ENCODE measurements at places on chromosomes 11 and 22. TPM values are rescaled to one million over a fixed set of nuclear protein-coding genes. Genes with fewer than 3 reads are reported as not detected.

DNA sequence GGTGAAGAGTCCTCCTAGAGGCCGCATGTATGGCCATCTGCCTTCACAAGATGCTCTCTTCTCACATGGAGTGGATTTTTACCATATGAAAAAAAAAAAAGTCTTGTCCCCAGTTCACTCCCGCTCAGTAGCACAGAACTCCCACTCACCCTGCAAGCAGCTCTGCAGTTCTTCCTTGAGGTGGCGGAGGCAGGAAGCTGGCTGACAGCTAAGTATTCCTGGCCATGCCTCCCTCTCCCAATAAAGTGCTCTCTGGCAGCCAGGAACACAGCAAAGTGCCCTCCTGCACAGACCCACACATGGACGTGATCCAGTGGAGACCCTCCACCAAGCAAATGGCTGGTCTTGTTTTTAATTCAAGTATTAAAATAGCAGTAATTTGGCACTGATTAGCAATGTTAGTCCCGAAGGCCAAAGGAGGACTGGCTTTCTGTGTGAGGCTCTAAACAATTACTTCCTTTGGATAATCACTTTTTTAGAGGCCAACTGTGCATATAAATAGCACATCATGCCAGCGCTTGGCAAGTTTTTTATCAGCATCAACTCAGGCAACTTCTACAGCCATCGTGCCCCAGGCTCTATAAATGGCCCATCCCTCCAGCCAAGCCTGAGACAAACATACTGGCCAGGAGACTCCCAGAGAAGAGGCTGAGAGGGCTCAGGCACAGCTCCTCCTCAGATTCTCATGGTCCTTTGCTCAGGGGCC is 413.6 kb downstream of the OPCML start:
- DNase-seq, result no peak

DNA sequence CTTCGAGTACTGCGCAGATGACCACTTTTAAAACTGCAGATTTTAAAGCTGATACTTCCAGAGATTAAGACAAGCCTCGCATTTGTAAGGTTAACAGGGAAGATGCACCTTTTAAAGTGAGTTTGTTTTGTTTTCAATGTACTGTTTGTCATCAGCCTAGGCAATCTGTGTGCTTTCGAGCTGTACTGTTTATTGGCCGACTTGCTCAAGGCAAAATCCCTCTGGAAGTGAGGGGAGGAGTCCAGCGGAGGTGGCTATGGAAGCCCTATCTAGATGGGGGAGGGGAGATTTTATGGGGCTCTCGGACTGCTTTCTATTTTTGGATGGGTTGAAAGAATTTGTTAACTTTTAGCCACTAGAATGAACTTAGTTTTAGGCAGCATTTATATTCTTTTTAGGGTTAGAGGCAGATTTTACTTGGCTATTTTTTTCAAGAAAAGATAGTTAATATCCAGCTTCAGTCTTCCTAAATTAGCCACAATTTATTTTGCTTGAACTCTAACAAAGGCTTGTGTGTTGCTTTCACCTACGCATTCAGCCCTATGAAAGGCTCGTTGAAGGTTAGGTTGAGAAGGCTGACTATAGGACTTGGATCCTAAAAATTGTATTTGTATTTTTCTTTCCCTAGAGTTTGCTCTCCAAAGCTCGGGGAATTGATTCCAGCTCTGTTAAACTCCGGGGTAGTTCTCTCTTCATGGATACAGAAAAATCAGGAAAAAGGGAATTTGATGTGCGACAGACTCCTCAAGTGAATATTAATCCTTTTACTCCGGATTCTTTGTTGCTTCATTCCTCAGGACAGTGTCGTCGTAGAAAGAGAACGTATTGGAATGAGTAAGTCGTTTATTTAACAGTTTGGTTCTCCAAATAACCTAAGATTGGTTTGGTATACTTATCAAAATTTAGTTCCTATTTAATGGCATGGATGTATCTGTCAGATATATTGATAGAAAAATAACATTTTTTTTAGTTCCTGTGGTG is 2.1 kb downstream of the WEE1 start:
- DNase-seq, result peak; percentile 90

The LARGE2 gene
- total RNA-seq, result 2.7 TPM

GRCh38 chr11:65709661-65710060 is 2.4 kb upstream of the KAT5 start:
- DNase-seq, result no peak

The PRRG4 gene
- total RNA-seq, result 5.8 TPM

DNA sequence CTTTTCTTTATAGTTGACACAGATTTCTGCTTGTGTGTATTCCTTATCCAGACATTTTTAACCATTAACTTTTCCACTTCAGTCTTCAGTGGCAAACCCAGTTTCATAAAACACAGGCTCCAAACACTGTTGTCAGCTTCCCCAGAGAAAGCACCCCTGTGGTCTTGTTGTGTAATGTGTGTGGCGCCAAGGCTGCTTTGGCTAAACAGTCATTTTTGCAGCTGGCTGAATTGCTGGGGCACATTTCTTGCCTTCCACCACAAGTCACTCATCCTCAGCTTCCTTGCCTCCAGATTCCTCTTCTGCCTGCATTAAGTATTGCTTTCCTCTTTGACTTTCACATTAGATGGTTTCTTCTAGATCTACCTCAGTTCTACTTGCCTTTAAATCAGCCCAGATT is 40.5 kb downstream of the ARHGAP1 start:
- DNase-seq, result no peak

- DNase-seq, result no peak
Observed at GRCh38 chr11:131481971-131482370, 111.6 kb downstream of the NTM start.

The BIK gene
- 1.0 TPM for total RNA-seq

DNA sequence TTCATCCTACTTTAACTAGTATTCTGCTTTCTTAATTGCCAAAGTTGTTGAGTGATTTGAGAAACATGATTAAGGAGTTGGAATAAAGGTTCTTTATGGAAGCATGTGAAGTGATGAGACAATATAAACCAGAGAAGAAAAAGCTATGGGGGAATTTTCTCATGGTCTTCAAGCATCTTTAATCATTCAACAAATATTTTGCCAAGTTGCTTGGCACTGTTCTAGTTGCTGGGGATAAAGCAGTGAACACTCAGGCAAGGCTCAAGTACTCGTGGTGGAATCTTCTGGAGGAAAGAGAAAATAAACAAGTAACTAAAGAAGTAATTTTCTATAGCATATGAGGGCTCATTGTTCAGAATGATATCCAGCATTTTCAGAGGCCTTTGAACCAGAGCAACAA is 9.2 kb upstream of the PIWIL4 start:
- DNase-seq, result no peak

DNA sequence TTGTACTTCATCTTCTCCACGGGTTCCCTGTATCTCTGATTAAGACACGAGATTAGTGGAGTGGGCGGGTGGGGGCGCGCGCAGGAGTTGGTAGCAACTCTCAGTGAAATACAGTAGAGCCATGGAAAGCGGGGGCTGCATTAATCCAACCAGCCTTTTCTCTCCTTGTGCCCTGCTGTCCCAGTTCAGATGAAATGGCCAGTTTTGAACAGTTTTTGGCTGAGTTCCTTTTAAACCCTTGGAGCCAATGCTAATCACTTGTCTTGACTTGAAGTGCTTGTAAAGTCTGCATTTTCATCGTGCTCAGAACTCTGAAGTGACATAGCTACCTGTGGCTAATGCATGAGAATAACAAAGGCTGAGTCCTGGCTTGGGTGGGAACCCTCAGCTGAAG is 734 bp upstream of the TMEM123 start:
- DNase-seq, result no peak

DNA sequence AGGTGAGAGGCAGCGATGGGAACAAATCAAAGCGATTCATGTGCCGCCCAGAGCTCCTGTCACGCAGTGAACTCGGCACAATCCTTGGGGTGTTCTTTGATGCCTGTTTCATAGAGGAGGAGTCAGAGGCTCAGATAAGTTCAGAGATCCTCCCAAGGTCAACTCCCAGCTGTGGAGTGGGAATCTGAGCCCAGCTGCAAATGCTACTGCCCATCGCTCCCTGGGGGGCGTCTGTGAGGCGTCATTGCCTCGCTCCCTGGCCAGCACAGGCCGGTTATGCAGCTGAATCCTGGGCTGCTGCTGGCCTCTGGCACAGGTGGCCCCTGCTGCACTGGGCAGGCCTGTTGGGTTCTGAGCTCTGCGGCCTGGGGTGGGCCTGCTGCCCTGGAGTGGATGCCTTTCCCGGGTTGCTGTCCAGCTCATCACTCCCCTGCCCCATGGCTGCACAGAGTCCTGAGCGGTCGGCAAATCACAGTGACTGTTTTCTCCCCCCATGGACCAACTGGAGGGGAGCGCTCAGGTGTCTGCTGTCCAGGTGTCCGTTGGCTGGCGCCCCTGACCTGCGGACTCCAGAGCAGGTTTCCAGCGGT is 36.3 kb upstream of the SHISAL1 start:
- DNase-seq, result peak; percentile 50

- peak; percentile 12 for DNase-seq
Observed at GRCh38 chr11:105719073-105719822, 109.4 kb downstream of the GRIA4 start.

- DNase-seq, result no peak
Observed at GRCh38 chr11:26618441-26618840, 46.4 kb upstream of the MUC15 start.

- no peak for DNase-seq
Observed at GRCh38 chr11:2470495-2470894, 25.7 kb downstream of the KCNQ1 start.

The TESMIN gene
- total RNA-seq, result 0.10 TPM

The DGCR2 gene
- total RNA-seq, result 68.3 TPM

The CRYBB1 gene
- total RNA-seq, result not detected

DNA sequence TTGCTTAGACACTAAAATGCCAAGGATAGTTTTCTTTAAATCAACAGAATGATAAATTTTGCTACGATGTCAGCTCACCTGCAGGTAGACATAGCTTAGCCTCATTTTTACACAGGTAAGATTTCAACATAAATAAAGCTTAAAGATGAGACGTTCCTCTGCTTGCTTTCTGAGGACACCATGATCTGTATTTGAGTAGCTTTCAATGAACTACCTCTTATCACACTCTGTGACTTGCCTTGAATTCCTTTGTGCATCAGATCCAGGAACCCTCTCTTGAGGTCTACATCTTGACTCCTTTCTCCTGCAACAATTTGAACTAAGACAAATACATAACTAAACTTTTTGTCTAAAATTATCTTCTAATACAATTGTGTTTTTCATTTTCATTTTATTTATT is 26.1 kb upstream of the OR8I2 start:
- no peak for DNase-seq

The CABP2 gene
- total RNA-seq, result not detected

- no peak for DNase-seq
Observed at GRCh38 chr11:33116535-33116934, 44.7 kb downstream of the CSTF3 start.

GRCh38 chr22:21446827-21447690 is 20.1 kb upstream of the TMEM191C start:
- no peak for DNase-seq

DNA sequence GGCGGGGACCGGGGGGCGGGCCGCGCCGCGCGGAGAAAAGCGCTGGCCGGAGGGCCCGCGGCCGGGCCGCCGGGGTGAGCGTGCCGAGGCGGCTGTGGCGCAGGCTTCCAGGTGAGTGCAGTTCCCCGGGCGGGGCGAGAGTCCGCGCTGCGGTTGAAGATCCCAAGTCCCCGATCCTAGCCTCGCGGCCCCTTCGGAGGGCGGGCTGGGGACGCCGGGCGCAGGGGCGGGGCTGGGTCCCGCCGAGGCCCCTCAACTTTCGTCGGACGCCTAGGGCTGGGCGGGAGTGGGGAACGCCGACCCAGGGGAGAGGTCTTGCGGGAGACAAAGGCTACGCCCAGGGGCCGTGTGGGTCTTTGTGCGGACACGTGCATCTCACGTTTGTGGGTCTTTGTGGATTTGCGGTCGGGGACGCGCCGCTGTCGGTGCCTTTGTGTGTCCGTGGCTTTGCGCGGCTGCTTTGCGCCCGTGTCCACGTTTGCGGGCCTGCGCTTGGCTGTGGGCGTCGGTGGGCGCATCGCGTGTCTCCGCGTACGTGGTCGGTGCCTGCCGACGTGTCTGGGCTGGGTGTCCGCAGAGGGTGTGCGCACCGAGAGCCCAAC is at the start of gene TSKU:
Gene TSKU (plus strand): TSS at position 63 of the 602 bp plus-strand sequence. CDS start 12,261 bp downstream, outside the sequence.
- no peak for DNase-seq

The BAIAP2L2 gene
- not detected for total RNA-seq

GRCh38 chr11:12489246-12489772 is 111.9 kb downstream of the PARVA start:
- no peak for DNase-seq

- DNase-seq, result no peak
Observed at GRCh38 chr11:66641834-66642233, 3.3 kb downstream of the RBM4 start.
